ENCODE measurements at places on chromosomes 11 and 22.

- DNase-seq = no peak
These were observed 40.0 kb downstream of the TECTA start for GRCh38 chr11:121141066-121141465.

- DNase-seq = no peak
These were observed 406.6 kb downstream of the LARGE1 start for GRCh38 chr22:33513388-33514338.

GRCh38 chr22:31279821-31280505 lies 12.3 kb downstream of the PIK3IP1 start:
- DNase-seq = no peak

DNA sequence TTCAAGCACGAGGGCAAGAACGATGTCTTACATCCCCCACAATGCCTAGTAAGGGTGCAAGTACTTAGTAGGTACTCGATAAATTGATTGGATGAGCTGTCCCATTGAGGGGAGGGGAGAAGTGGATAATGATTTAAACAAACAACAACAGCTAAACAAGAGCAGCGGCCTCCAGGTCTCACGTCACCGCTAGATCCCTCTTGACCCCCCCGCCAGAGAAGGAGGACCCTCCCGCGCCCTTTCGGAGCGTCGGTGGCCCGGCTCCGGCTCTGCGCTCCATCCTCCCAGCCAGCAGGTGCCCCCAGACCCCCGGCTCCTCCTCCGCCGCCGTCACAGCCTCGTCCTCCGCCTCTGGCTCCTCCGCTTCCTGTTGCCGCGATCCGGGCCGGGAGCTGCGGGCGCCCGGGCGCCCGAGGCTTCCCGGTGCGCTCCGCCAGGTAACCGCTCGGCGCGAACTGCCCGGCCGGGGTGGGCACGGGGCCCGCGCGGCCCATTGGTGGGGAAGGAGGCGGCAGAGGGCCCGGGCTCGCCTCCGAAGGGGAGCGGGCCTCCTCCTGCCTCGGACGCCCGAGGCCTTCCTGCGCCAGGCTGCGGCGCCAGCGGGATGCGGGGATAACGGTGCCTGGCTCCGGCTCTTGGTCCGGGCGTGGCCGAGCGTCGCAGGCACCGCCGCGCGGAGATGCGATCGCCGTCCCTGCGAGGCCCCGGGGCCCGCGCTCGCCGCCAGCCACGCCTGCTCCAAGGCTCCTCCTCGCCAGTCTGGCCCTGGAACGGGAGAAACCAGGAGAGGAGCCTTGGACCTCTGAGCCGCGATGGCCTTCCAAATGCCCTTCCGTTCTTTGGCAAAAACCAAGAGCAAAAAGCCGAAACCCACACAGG lies at the start of gene TLCD5:
TLCD5 (plus strand) TSS at position 368 of the 879 bp plus-strand sequence. CDS start 2,143 bp downstream, outside the sequence.
- no peak for DNase-seq

- DNase-seq = no peak
These were observed 15.2 kb upstream of the ARAP1 start for GRCh38 chr11:72767203-72768062.

DNA sequence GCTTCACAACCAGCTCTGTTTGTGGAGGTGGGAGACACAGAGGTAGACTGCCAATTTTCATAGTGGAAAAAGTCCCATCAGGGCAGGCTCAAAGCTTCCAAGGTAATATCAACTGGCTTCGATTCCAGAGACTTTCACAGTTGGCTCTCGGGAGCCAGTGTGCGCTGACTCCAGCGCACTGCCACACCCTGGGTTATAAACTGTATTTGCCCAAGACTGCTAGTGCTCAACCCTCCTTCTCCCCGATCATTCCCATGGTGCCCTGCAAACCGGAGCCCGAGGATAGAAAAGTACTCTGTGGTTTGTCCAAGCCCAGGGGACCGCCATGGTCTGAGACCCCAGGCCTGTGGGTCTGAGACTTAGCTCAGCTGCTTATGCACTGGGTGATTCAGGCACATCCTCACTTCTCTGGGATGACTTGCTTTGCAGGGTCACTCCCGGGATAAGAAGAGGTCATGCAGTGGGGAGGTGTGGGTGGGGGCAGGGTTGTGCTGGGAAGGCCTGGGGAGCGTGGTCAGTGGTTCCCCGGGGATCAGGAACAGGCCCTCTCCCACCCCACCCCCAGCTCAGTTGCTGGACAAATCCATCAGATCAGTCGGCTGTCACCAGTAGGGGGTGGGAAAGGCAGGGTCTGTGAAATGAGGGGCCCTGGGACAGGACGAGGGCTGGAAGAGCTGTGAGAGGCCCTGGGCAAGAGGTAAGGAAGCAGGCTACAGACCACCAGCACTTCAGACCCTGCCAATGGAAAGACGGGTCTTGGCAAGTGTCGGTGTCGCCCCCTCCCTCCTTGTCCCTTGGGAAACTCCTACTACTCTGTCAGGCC lies 26.7 kb upstream of the PICK1 start:
- no peak for DNase-seq

DNA sequence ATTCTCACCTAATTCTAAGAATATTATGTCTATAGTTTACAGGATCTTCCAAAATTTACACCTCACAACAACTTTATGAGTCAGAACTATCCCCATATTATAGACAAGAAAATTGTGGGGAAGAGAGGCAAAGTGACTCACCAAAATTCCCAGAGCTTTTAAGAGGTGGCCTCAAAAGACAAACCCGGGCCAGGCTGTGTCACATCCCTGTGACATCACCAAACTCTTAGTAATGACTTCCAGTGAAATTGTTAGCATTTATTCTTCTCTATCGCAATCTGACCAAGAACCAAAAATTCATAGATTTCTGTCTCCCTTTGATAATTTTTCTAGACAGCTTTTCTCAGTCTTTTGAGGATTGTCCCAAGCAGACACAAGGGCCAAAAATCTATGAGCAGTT lies 134.3 kb downstream of the SNX19 start:
- no peak for DNase-seq

All from ureter (tissue), 1 donor.